Activated B cell treated with CpG ODN at 0.5 μM for 24 hours (primary cell): ENCODE measurements at places on chromosomes 1 and 21.

- no peak for DNase-seq
Measured at GRCh38 chr1:161549652-161550051, at the start of gene FCGR3A. Gene FCGR3A, minus strand, starts transcription at chr1:161549818. Its CDS starts 82 bp downstream, at chr1:161549736.

GRCh38 chr1:245463392-245464165, 308.8 kb downstream of the KIF26B start:
- DNase-seq: no peak

- DNase-seq: no peak
Measured at GRCh38 chr1:223258751-223259198, 105.2 kb downstream of the SUSD4 start.

DNA sequence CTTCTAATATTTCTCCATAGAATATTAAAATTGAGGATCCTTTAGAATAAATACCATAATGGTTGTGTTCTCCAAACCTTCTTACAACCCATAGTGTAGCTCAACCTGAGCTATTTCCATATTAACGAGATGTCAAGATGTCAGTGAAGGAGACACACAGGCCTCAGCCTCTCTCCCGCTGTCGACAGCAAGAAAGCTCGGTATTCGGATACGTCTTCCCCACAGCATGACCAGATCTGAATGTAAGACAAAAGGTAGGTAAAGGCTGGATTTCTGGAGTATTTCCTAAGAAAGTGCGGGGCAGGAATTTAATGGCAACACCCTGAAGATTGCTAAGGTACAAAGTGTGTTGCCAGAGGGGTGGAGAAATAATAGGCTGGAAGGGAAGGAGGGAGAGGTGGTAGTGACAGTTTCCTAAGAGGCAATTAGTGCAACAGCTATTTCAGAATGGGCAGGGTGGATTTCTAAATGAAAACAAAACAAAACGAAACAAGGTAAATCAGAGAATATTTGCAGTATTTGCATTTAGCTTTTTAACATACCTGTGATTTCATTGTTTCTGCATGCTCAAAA, 1.7 kb downstream of the ADSS2 start:
- DNase-seq: no peak

DNA sequence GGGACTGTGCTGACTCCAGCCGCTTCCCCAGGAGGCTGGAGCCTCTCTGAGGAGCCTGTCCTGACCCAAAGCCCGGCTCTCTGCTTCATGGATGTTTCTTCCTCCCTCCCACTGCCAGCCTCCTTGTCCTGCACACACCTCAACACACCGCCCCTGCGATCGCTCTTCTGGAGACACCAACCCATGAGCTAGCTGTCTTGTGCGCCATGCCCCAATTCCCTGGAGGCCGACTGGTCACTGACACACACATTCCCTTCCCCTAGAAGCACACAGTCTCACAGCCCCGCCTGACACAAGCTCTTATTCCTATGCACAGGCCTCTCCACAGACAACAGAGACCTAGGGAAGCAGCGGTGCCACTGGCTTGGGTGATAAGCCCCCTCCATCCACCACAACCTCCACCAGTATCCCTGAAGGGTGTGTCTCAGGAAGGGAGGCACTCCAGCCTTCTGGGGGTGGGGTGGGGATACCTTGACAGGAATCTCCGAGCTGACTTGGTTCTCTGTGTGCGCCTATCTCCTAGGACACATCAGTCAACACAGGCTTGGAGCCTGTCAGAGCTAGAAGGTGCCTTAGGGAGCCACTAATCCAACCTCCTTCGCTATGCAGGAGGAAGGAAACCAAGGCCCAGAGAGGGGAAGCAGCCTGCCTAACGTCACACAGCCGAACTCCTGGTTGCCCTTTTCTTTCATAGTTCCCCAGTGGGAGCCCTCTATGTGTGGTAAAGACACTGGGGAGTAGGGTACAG, 31.1 kb downstream of the AHDC1 start:
- no peak for DNase-seq

GRCh38 chr1:2322065-2322571, 69.2 kb downstream of the MORN1 start:
- DNase-seq: no peak

GRCh38 chr1:22317920-22318243, 133.8 kb upstream of the ZBTB40 start:
- no peak for DNase-seq
